ENCODE measurements at places on chromosomes 5 and 9.

GRCh38 chr9:132410642-132411041, 631 bp downstream of the CFAP77 start:
- DNase-seq, result no peak

GRCh38 chr9:73441890-73442818, 290.5 kb downstream of the ANXA1 start:
- no peak for DNase-seq

DNA sequence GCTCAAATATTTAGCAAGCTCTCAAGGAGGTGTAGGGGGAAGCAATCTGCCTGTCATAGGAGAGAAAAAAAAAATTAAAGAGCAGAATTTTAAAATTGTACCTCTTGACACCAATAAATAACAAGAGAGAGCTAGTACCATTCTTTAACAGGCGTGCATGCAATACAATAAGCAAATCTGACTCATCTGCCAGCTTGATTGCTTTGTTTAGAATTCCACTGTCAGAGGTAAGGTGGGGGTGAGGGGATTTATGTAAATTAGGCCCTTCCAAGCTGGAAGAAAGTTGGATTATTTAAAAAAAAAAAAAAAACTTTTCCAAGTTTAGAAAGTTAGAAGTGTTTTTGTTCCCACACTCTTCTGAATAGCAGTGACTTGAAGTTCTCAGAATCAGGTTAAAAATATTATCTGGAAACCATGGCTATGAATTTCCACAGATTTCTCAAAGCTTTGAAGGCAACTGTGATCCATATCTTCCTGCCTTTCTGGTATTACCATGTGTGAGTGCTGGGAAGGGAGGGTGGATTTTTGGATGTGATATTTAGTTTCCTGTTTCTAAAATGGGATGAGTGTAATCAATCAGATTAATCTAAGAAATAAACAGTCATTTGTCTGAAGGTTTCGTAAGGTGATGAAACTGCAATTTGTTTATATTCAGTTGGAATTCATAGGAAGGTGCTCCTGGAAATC, 477.5 kb downstream of the TLE4 start:
- DNase-seq, result no peak

DNA sequence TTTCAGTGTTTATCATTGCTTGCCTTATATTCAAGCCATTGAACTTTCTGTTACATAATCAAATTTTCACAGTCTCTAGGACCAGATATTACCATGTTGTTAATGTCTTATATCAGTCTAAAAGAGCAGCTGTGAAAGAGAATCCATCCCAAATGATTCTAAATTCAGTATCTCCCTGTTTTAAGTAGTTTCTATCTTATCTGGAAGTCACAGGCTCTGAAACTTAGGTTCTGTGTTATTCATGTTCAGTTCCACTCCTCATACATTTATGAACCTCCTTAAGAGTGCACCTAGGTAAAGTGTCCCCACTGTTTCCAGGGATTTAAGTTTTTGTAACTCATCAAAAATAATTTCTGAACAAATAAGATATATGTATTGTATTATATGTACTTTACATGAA, 9.7 kb downstream of the LYRM7 start:
- no peak for DNase-seq

DNA sequence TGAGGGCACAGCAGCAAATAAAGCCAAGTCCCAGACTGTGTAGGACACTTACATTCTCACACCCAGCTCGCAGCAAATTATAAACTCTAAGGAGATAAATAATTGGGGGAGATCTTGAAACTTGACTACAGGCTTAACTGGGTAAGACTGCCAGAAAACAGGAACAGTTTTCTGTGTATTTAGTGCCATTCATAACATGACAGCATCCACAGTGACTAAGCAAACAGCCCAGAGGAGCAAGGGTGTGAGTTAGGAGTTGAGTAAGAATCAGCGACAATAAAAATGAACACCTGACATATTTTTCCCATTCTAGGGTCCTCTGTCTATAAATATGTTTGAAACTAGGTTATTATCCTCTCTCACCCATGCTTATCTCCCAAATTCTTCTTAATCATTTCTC, 370.9 kb upstream of the WWC1 start:
- no peak for DNase-seq

- no peak for DNase-seq
Observed at GRCh38 chr5:9596171-9596780, 33.9 kb downstream of the TAS2R1 start.

- no peak for DNase-seq
Observed at GRCh38 chr5:147487031-147487750, 22.7 kb downstream of the DPYSL3 start.

DNA sequence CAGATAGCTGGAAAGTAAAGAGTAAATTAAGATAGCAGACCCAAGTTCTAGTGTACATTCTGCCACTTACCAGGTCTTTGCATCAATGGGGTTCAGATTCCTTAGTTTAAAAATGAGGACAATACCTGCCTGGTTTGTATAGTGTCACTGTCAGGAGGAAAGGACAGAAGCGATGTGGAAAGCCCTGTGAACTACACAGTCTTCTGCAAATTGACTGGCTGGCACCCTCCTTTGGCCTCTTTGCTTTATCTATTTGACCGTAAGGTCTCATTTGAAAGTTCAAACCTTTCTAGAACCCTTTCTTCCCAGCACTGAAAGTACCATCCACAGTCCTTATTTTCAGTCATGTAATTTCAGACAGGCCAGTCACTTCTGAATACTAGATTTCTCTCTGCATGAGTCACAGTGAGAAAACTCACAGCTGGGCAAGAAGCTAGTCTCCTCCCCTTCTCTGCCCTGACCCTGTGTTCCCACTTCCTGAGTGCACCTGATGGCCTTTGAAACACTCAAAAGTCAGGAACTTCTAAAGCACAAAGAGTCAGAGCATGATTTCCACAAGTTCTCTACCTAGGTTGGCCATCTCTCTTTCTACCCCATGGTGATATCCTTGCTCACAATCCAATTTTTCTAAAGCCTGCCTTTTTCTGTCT, 91.3 kb upstream of the RASEF start:
- no peak for DNase-seq
